ENCODE measurements at places on chromosomes 7 and 10.

GRCh38 chr10:28676326-28676967, 874 bp upstream of the BAMBI start:
- peak; percentile 29 for DNase-seq

DNA sequence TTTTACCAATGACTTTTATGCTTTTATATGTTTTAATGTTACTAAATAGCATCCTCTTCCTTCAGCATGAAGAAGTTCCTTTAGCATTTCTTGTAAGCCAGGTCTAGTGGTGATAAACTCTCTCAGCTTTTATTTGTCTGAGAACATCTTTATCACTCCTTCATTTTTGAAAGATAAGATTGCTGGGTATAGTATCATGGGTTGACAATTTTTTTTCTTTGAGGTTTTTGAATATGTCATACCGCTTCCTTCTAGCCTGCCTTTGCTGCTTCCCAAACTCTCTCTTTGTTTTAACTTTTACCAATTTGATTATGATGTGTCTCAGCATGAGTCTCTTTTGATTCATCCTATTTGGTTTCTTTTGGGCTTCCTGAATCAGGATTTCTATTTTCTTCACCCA, 108.2 kb upstream of the KAT6B start:
- no peak for DNase-seq

DNA sequence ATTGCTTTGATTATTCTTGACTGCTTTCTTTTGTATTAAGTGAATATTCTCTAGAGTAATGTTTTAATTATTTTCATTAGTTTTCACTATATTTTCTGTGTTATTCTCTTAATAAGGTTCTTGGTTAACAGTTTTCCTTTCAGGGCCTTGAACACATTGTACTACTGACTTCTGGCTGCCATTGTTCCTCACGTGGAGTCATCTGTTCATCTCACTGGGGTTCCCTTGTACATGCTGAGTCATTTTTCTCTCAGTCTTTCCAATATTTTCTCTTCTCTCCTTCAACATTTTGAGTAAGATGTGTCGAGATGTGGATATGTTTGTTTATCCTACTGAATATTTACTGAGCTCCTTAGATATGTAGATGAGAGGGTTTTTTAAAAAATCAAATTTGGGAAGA, 400.7 kb downstream of the TCERG1L start:
- DNase-seq = no peak

- peak; percentile 86 for DNase-seq
Measured at GRCh38 chr10:132272231-132272971, 35.3 kb downstream of the STK32C start.

GRCh38 chr10:49139028-49139845, 5.4 kb upstream of the FAM170B start:
- DNase-seq = peak; percentile 77

- no peak for DNase-seq
Measured at GRCh38 chr10:37712489-37713131, 144.8 kb downstream of the ZNF248 start.

DNA sequence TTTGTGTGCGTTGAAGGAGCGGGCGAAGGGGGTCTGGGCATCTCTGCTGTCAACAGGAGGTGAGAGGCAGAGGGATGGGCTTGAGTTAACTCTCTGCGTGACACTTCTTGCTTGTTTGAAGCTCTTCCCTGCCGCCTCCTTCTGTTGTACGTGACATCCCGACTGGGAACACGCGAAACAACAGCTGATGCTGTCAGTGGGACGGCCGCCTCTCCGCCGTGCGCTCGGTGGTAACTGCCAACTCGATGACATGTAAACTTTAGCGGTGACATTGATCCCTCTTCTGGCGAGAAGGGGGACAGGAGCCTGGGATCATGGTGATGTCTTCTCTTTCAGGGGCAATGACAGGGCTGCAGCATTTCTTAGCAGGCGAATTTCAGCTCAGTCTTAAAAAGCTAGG, 394.5 kb downstream of the TYW1 start:
- DNase-seq = no peak

GRCh38 chr10:22607261-22607660, 107.1 kb downstream of the PIP4K2A start:
- DNase-seq = no peak

- no peak for DNase-seq
Measured at GRCh38 chr10:129586898-129587443, 119.9 kb downstream of the MGMT start.

DNA sequence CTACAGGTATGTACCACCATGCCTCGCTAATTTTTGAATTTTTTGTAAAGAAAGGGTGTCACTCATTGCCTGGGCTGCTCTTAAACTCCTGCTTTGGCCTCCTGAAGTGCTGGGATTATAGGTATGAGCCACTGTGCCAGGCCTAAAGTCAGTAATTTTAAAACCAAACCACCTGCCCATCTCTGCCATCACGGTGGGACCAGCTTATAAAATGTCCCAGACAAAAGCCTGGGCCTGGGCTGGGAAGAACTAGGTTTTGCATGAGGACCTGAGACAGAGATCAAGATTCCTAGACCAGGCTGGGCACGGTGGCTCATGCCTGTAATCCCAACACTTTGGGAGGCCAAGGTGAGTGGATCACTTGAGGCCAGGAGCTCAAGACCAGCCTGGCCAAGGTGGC, 395.6 kb downstream of the CALN1 start:
- no peak for DNase-seq

GRCh38 chr7:11843113-11843765, 11.2 kb upstream of the THSD7A start:
- no peak for DNase-seq

GRCh38 chr7:144738708-144739314, 97.0 kb downstream of the TPK1 start:
- peak; percentile 15 for DNase-seq

GRCh38 chr7:34165466-34165865, 260.1 kb downstream of the BMPER start:
- peak; percentile 31 for DNase-seq

GRCh38 chr10:119555178-119555784, 12.8 kb upstream of the RGS10 start:
- DNase-seq = no peak

DNA sequence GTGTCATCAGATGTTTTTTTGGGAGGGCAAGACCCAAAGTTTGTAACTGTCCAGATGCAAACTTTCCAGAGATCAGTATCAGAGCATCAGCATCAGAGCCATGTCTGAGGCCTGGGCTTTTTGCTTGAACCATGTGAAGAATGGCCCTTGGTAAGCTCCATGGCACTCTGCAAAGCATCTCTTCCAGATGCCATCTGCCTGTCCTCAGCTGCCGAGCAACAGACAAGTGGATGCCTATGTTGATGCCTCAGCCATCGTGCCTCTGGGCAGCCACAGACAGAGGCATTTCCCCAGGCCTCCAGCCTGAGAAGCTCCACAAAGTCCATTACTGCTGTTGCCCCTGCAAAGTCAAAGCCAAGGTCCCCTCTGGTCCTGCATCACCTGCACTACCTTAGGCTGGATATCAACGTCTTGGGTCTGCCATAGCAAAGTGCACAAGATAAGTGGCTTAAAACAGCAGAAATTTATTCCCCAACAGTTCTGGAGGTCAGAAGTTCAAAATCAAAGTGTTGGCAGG, 670.2 kb upstream of the MKI67 start:
- DNase-seq = no peak

DNA sequence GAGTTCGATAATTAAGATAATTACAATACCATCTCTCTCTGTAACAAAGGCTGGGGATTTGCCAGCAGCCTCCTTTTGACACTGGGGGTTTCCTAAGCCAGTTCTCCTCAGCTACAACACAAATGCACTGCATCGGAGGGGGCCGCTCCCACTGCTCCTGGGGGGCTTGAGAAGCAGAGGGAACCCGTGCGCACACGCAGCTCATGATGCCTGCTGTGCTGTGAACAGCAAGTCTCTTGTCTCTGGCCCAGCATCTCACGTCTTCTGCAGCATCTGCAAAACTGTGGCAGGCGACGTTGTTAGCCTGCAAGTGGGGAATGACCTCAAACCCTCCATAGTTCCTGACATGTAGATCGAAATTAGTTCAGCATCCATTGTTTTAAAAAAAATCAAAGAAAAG, 5.5 kb downstream of the VIPR2 start:
- DNase-seq = no peak

- peak; percentile 36 for DNase-seq
Measured at GRCh38 chr10:110893559-110894179, 21.9 kb downstream of the PDCD4 start.

DNA sequence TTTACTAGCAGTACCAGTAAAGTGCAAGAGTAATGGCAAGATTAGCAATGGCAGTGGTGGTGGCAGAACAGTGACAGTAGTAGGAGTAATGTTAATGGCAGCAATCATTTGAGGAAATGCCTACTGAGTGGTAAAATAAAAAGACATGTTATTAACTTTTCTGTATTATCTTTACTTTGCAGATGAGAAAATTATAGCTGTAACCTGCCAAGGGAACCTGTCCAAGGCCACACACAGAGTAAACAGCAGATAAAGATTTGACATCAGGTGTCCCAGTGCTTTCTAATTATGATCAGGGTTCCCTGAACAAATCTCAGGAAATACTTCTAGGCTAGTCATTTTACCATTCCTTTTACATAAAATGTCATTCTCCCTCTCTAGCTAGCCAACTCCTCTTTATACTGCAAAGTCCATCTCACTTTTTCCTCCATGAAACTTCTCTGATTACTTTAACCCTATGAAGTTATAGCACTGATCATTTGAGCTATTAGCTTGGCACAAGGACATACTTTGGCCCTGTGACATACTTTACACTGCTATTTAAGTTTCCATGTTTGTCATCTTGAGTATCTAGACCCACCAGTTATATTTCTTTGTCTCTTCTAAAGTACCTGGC, 219.1 kb downstream of the TAX1BP1 start:
- no peak for DNase-seq

DNA sequence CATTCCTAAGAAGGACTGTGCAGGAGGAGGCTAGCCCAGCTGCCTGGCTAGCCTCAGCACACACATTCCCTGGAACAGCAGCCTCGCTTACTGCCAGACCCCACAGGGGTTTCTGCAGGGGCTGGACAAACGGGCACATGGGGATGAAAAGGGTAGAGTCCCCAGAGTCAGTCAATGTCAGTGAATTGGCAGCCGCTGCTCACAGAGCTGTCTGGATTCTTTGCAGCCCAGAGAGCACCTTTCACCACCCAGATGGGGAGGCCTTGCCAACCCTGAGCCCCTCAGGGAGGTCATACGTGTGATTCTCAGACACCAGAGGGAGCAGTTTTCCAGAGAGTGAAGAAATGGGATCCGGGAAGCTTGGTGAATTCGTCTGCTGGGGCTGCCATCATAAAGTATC, 143.3 kb downstream of the KCNMA1 start:
- DNase-seq = peak; percentile 49

GRCh38 chr10:91665842-91666241, 33.0 kb upstream of the PPP1R3C start:
- no peak for DNase-seq

Data from GM03348 (cell line).